Activated CD4-positive, CD25-positive, alpha-beta regulatory T cell (primary cell): ENCODE measurements at places on chromosomes 16 and 17.

DNA sequence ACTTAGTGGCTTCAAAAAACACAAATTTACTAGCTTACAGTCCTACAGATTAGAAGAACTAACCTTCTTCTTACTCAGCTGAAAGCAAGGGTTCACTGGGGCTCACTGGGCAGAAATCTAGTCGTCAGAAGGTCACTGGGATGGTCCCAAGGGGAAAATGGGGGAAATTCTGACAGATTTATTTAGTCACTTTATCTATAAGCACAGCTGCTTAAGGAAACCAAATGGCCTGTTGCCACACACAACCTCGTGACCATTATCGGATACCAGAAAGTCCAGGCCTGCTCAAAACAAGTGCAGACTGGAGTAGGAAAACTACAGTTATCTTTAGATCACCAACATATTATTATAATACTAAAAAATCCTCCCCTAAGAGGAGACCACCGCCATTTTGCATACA, 374.6 kb upstream of the ASIC2 start:
- no peak for DNase-seq

DNA sequence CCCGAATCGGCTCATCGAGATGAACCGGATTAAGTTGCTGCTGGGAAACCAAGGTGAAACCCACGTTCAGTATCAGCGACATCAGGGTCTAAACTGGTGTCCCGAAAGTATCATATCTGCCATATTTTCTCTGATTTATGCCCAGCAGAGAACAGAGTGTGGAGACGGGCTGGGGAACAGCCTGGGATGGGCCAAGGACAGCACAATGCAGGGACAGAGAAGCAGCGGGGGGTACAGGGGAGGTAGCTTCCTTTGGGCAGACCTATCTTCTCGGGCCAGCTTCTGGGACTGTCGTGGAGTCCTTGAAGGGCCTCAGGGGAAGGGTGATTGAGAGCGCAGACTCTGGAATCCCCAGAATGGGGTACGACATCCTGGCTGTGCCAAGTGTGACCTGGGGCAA, 17.5 kb upstream of the MLKL start:
- no peak for DNase-seq

DNA sequence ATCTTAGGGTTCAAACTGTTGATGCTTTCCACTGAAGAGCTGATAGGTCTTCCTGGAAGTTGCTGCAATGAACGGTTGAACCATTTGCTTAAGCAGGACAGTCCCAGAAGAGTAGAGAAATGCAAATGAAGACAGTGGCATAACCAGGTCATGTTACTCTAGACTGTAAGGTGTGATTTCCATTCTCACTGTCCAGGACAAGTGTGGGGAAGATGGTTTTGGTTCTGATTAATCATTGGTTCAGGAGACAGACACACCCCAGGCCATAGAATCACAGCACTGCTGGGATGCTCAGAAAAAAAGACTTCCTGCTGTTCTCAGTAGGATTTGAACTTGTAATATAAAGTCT, 34.8 kb upstream of the XYLT2 start:
- DNase-seq, result no peak

DNA sequence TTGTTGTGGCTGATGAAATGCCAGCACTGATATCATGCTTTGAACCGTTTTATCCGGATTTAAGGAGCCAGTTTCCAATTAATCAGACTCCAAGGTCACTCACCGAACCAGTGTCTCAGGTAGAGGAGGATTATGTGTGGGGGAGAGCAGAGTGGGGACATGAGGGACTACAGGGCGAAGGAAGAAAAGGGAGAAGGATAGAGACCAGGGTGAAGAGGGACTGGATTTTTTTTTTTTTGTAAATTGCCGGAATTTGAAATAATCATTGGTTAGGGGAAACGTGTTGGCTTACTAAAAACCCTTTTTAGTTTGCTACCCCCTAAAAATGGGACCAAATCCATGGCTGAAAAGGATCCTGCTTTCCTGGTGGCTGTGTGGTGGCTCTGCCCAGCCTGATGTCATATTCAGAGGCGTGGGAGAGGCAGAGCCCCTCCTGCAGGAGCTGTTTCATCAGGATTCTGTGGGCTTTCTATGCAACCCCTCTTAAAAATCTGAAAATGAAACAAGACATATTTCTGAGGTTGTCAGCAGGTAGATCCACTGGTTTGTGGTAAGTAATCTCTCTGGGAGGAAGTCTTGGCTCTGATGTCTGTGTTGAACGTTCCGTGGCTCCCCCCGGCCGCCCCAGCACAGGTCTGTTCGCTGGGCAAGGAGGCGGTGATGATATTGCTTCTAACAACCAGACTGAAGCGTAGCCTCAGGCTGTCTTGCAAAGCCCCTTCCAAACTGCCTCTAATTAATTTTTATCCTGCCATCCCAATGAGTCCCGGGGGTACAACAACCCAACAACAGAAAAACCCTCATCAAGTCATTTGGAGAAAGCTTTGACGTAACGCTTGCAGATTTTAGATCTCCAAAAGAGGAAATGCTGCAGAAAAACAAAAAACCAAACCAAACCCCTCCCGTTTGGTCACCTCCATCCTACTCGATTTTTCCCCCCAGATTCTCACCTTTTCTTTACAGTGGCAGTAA, 143.0 kb upstream of the ZFHX3 start:
- no peak for DNase-seq

- DNase-seq, result no peak
These were observed 275.8 kb upstream of the MAF start for GRCh38 chr16:79876332-79876730.

DNA sequence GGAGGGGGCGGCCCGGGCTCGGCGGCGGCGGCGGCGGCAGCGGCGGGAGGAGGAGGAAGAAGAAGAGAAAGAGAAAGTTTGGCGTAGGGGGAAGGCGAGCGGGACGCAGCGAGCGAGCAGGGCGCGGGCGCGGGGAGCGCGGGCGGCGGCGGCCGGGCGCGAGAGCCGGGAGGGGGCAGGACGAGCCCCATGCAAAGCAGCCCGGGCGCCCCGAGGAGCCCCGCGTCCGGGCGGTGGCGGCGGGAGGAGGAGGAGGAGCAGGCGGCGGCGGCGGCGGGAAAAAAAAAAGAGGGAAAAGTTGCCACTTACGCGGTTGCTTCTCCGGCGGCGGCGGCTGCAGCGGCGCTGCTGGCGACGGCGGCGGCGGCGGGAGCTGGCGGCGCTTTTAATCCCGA, 10.3 kb upstream of the ZFHX3 start:
- DNase-seq, result no peak

DNA sequence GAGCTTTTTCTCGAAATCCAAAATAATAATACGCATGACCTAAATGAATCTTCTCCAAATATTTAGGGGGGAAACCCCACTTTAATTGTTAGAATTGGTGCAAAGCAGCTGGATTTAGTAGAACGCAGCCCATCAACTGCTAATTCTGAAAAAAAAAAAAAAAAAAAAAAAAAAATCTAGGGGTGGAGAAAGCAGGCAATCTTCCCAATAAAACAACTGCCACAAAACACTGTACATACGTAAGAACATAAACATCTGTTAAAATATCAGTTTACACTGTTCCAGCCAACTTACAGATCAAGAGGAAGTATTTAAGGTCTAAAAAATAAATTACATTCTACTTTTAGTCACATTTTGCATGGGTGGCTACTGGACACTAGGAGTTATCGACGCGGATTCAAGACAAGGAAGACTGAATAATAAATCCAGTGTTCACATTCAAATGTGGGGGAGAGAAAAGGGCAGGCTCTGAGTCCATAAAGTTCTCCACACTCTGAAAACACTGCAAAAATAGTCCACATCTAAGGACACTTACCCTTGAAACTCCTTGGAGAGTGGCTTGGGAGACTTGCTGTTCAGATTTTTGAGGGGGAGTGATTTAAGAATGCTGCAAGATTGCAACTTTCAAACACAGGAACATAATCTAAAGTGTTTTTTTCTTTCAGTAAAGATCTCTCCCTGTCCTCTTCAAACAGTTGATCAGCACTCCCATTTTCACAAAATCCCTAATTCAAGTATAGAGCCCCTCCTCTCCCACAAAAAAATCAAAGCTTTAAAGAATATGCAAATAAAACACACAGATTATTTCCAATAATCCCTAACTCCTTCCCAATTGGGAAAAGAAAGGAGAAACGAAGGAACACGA, 1.3 kb downstream of the APPBP2 start:
- no peak for DNase-seq

DNA sequence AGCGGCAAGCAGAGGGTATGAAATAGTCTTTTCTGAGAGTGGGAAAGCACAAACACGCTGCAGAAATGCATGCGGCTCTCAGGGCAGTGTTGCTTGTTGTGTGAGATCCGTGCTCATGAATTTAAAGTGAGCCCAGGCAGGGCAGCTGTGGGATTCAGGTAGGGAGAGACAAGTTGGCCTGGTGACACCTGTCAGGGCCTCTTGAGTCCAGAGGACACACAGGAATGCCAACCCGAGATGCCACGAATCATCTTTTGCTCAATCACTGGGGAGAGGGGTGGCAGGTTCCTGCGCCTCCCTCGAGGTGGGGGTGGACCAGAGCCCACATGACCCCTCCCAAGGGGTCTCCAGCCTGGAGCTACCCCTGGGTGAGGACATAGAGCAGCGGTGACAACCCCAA, 211.9 kb downstream of the GSG1L start:
- DNase-seq, result no peak
